ENCODE measurements at places on chromosomes 5 and 9. TPM values are rescaled to one million over a fixed set of nuclear protein-coding genes. Genes with fewer than 3 reads are reported as not detected.

Gene CCNI2
- polyA plus RNA-seq = not detected

Gene BSPRY
- polyA plus RNA-seq = not detected

Gene PCDHB13
- 0.26 TPM for polyA plus RNA-seq

Gene NUDCD2
- 3.5 TPM for polyA plus RNA-seq

Gene TNFSF15
- 0.01 TPM for polyA plus RNA-seq

Gene SLC1A1
- polyA plus RNA-seq = 2.2 TPM

Gene KCNN2
- polyA plus RNA-seq = 8.8 TPM

Gene DIMT1
- 22.3 TPM for polyA plus RNA-seq

Gene SCGB3A2
- not detected for polyA plus RNA-seq

Gene FOXD4
- polyA plus RNA-seq = 0.03 TPM

Gene TMEM174
- not detected for polyA plus RNA-seq

Gene MSMP
- not detected for polyA plus RNA-seq

Gene ALDOB
- polyA plus RNA-seq = not detected

Gene FTMT
- not detected for polyA plus RNA-seq

Gene PCDHGB7
- 7.4 TPM for polyA plus RNA-seq

Gene SPARC
- polyA plus RNA-seq = 5,281 TPM

Gene CYLC2
- polyA plus RNA-seq = not detected

Gene CNTNAP3
- 1.2 TPM for polyA plus RNA-seq

Gene ZFR
- 31.1 TPM for polyA plus RNA-seq

Gene BRD9
- 19.1 TPM for polyA plus RNA-seq

Gene TMEM232
- polyA plus RNA-seq = not detected

Gene MPDZ
- 14.6 TPM for polyA plus RNA-seq

Gene BRINP1
- polyA plus RNA-seq = not detected

Gene CDH9
- not detected for polyA plus RNA-seq

Gene FGD3
- not detected for polyA plus RNA-seq

Gene NOTCH1
- polyA plus RNA-seq = 6.9 TPM

Gene EDIL3
- 55.5 TPM for polyA plus RNA-seq

Gene ISL1
- polyA plus RNA-seq = not detected

Gene MUSK
- 0.07 TPM for polyA plus RNA-seq
